KG1 (cell line): ENCODE measurements at places on chromosomes 1 and 21.

- DNase-seq: no peak
These were observed 3.3 kb upstream of the SKI start for GRCh38 chr1:2224631-2225428.

DNA sequence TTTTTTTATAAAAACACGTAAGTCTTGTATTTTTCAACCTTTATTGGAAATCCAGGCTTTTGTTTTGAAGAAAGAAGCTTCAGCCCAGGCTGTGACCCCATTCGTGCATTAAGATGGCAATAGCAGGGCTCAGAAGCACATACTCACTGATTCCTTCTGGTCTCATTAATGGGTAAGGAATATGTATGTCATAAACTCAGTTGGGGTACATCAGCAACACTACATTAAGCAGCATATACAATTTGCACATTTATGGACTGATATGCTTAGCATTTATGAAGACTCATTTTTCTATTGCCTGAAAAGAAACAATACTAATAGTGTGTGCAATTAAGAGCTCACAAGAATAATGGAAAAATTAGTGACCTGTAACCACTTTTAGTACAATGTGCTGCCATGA lies 945.4 kb upstream of the PRMT6 start:
- no peak for DNase-seq

DNA sequence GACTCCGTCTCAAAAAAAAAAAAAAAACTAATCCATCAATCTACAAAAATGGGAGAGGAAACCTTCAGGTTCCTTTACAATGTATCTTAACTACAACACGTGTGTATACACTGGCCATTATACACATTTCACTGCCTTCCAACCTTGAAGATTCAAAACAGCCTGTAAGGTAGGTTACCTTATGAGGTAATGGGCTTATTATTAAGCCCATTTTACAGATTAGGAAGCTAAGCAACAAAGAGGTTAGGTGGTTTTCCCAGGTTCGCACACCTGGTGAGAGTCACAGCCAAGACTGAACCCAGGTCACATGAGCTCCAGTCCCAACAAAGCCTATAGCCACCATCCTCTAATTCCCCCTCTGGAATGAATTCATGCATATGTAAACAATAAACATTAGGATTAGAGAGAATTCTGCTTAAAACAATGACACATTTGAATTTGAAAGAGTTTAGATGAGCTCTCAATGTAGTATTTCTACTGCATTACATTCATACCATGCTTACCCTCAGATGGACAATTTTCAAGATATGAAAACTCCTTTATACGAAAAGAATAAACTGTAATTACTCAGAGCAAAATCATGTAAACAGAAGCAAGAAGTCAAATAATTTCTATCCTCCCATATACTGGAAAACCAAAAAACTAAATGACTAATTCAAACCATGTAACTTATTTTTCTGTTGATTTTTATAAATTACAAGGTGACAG lies 54.8 kb downstream of the EIF4G3 start:
- no peak for DNase-seq

GRCh38 chr1:6917067-6917466 lies 131.8 kb downstream of the CAMTA1 start:
- DNase-seq: no peak

- no peak for DNase-seq
These were observed 78.6 kb downstream of the PCSK9 start for GRCh38 chr1:55117941-55118340.

GRCh38 chr1:209624558-209625549 lies 27.4 kb downstream of the LAMB3 start:
- DNase-seq: no peak

DNA sequence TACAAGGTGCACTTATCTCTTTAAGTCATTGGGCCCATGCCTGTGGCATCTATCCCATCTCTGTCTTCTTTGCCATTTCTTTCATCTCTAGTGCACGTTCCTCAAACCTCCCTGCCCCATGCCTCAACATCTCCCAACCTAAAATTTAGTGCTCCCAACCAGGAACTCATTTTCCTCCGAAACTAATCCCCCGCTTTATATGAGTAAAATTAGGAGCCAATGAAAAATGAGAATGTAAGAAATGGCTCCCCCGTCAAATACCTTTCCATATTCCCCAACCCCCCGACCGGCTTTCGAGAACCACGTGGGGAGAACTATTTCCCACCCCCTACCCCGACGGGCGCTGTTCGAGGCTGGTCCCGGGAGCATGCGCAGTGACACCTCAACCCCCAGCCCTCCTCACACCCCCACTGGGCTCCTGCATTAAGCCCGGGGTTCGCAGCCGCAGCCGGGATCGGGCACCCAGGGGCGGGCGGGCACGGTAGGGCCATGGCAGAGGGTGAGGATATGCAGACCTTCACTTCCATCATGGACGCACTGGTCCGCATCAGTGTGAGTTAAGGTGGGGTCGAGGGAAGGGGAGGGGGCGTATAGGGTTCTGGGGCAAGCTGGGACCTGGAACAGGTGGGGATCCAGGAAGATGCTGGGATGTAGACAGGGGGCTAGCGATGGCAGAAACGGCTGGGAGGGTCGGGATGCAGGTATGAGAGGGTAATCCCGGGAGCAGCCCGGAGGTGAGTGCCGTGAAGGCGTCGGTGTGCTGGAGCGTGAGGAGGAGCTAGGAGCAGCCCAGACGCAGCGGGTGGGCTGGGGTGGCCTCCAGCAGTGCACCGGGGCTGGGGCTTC lies at the start of gene TRIM46:
Gene TRIM46, plus strand, starts transcription at position 372 of the 846 bp plus-strand sequence. Its CDS starts 118 bp downstream, at position 490.
- no peak for DNase-seq

DNA sequence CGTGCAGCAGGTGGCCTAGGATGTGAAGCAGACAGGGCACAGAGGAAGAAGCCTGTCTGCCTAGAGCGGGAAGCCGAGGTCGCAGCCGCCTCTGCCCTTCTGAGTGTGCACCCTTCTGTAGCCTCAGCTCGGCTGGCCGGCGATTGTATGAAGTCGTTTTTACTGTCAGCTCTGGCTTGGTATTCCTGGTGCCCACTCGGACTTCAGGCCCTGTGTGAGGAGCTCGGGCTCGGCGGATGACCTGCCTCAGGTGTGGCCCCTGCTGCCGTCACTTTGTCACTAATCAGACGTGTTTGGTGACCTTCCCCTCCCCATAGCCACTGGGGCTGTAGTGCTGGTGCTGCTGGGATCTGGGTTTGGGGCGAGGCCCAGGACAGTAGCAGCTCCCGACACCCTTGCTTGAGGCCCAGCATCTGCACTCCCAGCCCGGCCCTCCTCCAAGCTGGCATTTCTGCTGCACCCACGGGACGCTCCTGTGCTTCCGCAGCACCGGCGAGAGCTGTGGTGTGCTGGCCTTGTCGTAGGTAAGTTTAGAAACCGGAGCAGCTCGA lies 18.1 kb downstream of the SLX9 start:
- no peak for DNase-seq

GRCh38 chr1:64136752-64137411 lies 66.5 kb upstream of the UBE2U start:
- peak; percentile 54 for DNase-seq
